SJCRH30 (cell line): ENCODE measurements at places on chromosomes 2 and 18.
A peak's percentile ranks its signal among the peaks of the same experiment; 100 is the strongest.

DNA sequence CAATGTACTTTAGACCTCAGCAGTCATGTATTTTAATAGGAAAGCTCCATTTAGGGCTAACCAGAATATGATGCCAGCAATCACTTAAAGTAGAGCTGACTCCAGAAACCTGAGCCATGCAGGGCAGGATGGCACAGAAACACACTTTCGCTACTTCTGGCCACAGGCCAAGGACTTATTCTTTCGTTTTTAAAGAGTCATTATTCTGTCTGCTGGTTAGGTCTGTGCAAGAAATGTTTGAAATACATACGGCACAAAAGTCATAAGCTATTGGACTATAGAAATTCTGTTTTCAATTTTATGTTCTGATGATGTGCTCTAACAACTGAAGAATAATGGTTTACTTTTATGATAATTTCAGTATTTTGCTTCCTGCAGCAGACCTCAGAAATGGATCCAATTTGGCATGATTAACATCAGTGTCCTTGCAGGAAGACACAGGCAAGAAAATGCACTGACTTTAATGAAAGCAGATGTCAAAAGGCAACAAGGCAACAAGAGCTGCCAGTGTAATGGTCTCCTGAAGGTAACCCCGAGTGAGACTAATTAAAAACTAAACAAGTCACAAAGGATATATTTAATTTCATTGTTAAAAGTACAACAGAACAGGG, 114.4 kb upstream of the CHRNA1 start:
- H3K4me3 ChIP-seq = peak overlapping the region; percentile 31
- H3K27ac ChIP-seq = peak overlapping the region; percentile 4; the same call in 1 of the 2 replicates
- peaks cover 6% of the 10 kb centered on the region for H3K4me1 ChIP-seq
- DNase-seq = peak; percentile 69

GRCh38 chr2:229855116-229855515, 66.7 kb downstream of the TRIP12 start:
- peaks cover 74% of the 10 kb centered on the region for H3K36me3 ChIP-seq
- no peaks in the 10 kb centered on the region for H3K4me1 ChIP-seq
- no peak overlapping the region for H3K27ac ChIP-seq
- no peaks in the 10 kb centered on the region for H3K27me3 ChIP-seq

GRCh38 chr2:25310965-25311864, 30.5 kb downstream of the DNMT3A start:
- H3K36me3 ChIP-seq = peaks cover 9% of the 10 kb centered on the region; the same call in 1 of the 2 replicates
- H3K27ac ChIP-seq = peak overlapping the region; percentile 24
- H3K27me3 ChIP-seq = no peaks in the 10 kb centered on the region
- no peak overlapping the region for H3K4me3 ChIP-seq
- H3K4me1 ChIP-seq = peaks cover 28% of the 10 kb centered on the region
- no peak for DNase-seq

GRCh38 chr2:149725234-149725633, 137.7 kb upstream of the MMADHC start:
- H3K4me3 ChIP-seq = no peak overlapping the region
- H3K4me1 ChIP-seq = no peaks in the 10 kb centered on the region
- no peak for DNase-seq

DNA sequence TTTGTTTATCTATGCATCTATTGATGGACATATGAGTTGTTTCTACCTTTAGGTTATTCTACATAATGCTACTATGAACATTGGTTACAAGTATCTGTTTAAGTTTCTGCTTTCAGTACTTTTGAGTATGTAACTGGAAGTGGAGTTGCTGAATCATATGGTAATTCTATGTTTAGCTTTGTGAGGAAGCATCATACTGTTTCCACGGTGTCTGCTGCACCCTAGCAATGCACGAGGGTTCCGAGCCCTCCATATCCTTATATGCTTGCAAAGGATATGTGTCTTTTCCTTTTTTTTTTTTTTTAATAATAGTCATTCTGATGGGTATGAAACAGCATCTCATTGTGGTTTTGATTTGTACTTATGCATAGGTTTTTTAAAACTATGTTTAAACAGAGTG, 83.7 kb downstream of the FMNL2 start:
- H3K27ac ChIP-seq = no peak overlapping the region
- H3K4me3 ChIP-seq = no peak overlapping the region
- no peak for DNase-seq
- H3K36me3 ChIP-seq = no peaks in the 10 kb centered on the region
- H3K4me1 ChIP-seq = 0 out of 2 replicates have a peak, but pooled peaks cover 2% of the 10 kb centered on the region
- no peaks in the 10 kb centered on the region for H3K27me3 ChIP-seq

DNA sequence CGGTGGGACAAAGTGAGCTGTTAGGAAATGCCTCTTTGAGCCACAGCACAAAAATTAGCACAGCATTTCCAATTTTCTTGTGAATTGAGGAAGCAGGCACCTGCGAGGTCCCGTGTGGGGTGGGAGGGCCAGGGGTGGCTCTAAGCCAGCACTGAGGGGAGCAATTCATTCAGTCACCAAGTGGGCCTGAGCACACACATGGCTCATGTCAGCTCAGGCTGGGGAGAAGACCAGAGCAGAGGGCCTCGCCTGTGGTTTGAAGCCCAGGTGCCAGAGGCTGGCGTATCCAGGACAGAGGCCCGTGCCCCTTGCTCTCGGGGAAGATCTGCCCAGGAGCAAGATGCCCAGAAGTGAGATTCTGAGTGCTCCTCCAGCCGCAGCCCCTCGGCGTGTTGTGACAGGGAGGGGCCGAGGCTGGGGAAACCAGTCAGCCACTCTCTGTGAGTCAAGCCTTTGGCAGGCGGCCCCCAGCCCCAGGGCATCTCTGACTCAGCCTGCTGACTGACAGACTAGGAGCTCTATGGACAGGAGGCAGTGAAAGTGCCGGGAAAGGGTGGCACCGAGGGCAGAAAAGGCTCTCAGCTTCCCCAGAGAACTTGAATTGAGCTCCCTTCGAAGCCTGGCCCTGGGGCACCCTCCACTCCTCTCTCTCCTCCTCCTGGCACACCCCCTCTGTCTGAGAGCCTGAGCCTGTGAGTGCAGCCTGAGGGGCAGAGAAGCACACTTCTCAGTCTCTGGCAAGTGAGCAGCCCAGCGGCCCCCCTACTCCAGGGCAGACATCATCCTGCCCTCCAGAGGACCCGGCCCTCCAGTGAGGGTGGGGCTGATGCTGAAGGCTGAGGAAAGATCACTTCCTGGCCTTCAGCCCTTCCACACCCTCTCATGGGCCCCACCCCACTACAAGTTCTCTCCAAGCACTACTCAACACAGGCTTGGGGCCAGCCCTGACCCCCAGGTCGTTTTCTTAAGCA, 32.3 kb downstream of the CYP26B1 start:
- peak; percentile 90 for DNase-seq
- no peaks in the 10 kb centered on the region for H3K27me3 ChIP-seq
- H3K4me3 ChIP-seq = peak overlapping the region; percentile 14
- H3K36me3 ChIP-seq = no peaks in the 10 kb centered on the region
- H3K4me1 ChIP-seq = peaks cover 36% of the 10 kb centered on the region

- no peak overlapping the region for H3K4me3 ChIP-seq
- peaks cover 24% of the 10 kb centered on the region for H3K36me3 ChIP-seq
- H3K27me3 ChIP-seq = no peaks in the 10 kb centered on the region
- H3K4me1 ChIP-seq = no peaks in the 10 kb centered on the region
- no peak for DNase-seq
Observed at GRCh38 chr2:216428618-216429350, 16.5 kb downstream of the SMARCAL1 start.

- no peaks in the 10 kb centered on the region for H3K27me3 ChIP-seq
- no peaks in the 10 kb centered on the region for H3K4me1 ChIP-seq
- H3K36me3 ChIP-seq = no peaks in the 10 kb centered on the region
- no peak overlapping the region for H3K27ac ChIP-seq
- no peak overlapping the region for H3K4me3 ChIP-seq
- no peak for DNase-seq
Observed at GRCh38 chr18:6031442-6031841, 136.1 kb upstream of the TMEM200C start.

DNA sequence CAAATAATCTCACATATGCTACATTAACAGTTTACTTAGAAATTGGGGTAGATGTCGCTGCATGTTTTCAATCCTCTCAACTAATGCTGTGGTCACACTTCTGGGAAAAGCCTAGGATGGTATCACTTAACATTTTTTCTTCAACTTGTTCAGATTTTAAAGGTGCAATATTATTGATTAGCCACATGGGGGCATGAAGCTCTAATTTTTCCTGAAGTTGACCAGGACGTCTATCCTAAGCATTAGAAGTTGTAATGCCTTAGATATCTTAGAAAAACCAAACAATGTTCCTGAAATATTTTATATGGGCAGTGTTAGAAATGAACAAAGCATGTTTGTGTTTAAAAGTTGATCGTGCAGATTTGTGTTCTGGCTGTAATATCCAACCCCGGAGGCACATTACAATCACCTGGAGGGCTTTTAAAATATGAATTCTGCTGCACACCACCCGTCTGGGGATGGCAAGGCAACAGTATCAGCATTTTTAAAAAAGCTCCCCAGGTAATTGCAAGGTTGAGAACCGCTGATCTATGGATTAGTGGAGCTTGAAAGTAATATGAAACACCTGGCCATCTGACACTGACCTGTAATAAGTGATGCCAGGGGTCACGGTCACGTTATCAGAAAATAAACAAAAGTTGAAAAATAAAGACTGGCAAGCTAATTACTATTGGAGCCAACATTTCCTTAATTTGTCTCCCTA, 100.5 kb upstream of the LMAN1 start:
- H3K4me1 ChIP-seq = no peaks in the 10 kb centered on the region
- H3K27me3 ChIP-seq = no peaks in the 10 kb centered on the region
- no peaks in the 10 kb centered on the region for H3K36me3 ChIP-seq
- no peak overlapping the region for H3K27ac ChIP-seq
- no peak overlapping the region for H3K4me3 ChIP-seq

- no peak for DNase-seq
- H3K27me3 ChIP-seq = no peaks in the 10 kb centered on the region
- H3K36me3 ChIP-seq = no peaks in the 10 kb centered on the region
- no peak overlapping the region for H3K4me3 ChIP-seq
- H3K4me1 ChIP-seq = no peaks in the 10 kb centered on the region
- no peak overlapping the region for H3K27ac ChIP-seq
Observed at GRCh38 chr18:24923138-24923537, 428.8 kb downstream of the ZNF521 start.

DNA sequence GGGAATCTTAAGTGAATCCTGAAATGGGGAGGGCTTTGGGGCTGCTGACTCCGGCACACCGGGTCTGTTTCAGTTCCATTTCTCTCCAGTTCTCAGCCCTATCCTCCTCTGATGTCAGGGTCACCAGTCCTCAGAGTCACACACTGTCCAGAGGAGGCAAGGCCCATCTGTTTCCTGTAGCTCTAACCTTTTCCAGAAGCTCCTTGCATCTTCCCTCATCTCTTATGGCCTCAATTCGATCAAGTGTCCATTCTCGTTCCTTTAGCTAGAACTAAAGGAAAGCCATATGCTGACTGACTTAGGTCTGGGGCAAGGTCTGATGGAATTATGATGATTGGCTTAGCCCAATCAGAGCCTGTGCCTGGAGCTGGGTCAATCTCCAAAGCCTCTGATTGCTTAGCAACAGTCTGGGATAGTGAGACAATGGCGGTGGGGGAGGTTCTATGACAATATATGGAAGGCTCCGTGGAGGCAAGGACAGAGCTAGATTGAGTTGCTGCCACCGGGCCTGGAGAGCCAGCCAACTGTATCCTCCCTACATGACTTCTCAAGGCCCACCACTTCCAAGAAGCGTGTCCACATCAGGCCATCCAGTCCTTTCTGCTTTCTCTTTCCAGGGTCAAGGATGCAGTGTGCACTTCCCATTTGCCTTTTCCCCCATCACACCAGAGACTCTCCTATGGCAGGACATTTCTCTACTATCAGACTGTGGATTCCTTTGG, 5.2 kb downstream of the ANKRD53 start:
- H3K27me3 ChIP-seq = no peaks in the 10 kb centered on the region
- H3K27ac ChIP-seq = no peak overlapping the region
- H3K4me1 ChIP-seq = no peaks in the 10 kb centered on the region
- H3K4me3 ChIP-seq = no peak overlapping the region
- no peak for DNase-seq

GRCh38 chr18:35890323-35890722, 82.2 kb upstream of the RMP24 start:
- H3K27ac ChIP-seq = no peak overlapping the region
- H3K4me3 ChIP-seq = no peak overlapping the region
- no peak for DNase-seq
- H3K27me3 ChIP-seq = no peaks in the 10 kb centered on the region
- H3K4me1 ChIP-seq = no peaks in the 10 kb centered on the region
- no peaks in the 10 kb centered on the region for H3K36me3 ChIP-seq

- H3K4me3 ChIP-seq = no peak overlapping the region
- H3K36me3 ChIP-seq = peaks cover 13% of the 10 kb centered on the region
- no peak overlapping the region for H3K27ac ChIP-seq
- H3K27me3 ChIP-seq = no peaks in the 10 kb centered on the region; the same call in 1 of the 2 replicates
- DNase-seq = no peak
- no peaks in the 10 kb centered on the region for H3K4me1 ChIP-seq
Observed at GRCh38 chr2:173373290-173373689, 18.6 kb downstream of the CDCA7 start.

- no peaks in the 10 kb centered on the region for H3K27me3 ChIP-seq
- no peak overlapping the region for H3K27ac ChIP-seq
- DNase-seq = no peak
- no peak overlapping the region for H3K4me3 ChIP-seq
- no peaks in the 10 kb centered on the region for H3K36me3 ChIP-seq
Observed at GRCh38 chr2:202064171-202064880, 8.7 kb upstream of the KIAA2012 start.

GRCh38 chr2:26238311-26238958, 6.0 kb downstream of the HADHA start:
- H3K4me3 ChIP-seq = no peak overlapping the region
- peaks cover 38% of the 10 kb centered on the region for H3K36me3 ChIP-seq
- no peaks in the 10 kb centered on the region for H3K27me3 ChIP-seq
- DNase-seq = no peak

GRCh38 chr18:36780748-36781147, 48.1 kb downstream of the TPGS2 start:
- H3K27ac ChIP-seq = no peak overlapping the region
- H3K4me3 ChIP-seq = no peak overlapping the region

- no peaks in the 10 kb centered on the region for H3K36me3 ChIP-seq
- peaks cover 12% of the 10 kb centered on the region for H3K27me3 ChIP-seq
- no peak overlapping the region for H3K4me3 ChIP-seq
- no peak overlapping the region for H3K27ac ChIP-seq
Observed at GRCh38 chr2:239598011-239598731, 197.4 kb upstream of the HDAC4 start.

- no peak for DNase-seq
- no peaks in the 10 kb centered on the region; the same call in 1 of the 2 replicates for H3K4me1 ChIP-seq
- H3K4me3 ChIP-seq = no peak overlapping the region
- H3K36me3 ChIP-seq = no peaks in the 10 kb centered on the region
- H3K27me3 ChIP-seq = no peaks in the 10 kb centered on the region
Observed at GRCh38 chr2:221853297-221853696, 281.2 kb upstream of the EPHA4 start.

GRCh38 chr2:239765076-239765845, 259.9 kb downstream of the NDUFA10 start:
- no peaks in the 10 kb centered on the region for H3K4me1 ChIP-seq
- peaks cover 4% of the 10 kb centered on the region; the same call in 1 of the 2 replicates for H3K27me3 ChIP-seq
- no peak overlapping the region for H3K27ac ChIP-seq
- no peak for DNase-seq
- no peak overlapping the region for H3K4me3 ChIP-seq
- H3K36me3 ChIP-seq = no peaks in the 10 kb centered on the region
